ENCODE measurements at places on chromosomes 7 and 10. TPM values are rescaled to one million over a fixed set of nuclear protein-coding genes. Genes with fewer than 3 reads are reported as not detected.

The CRYGN gene
- total RNA-seq, result 1.2 TPM

The LCOR gene
- total RNA-seq, result 50.2 TPM

The ASB10 gene
- not detected for total RNA-seq

GRCh38 chr7:106029451-106029850 is 66.4 kb downstream of the CDHR3 start:
- H3K4me1 ChIP-seq, result peaks cover 53% of the 10 kb centered on the region
- no peak overlapping the region for H3K27ac ChIP-seq
- no peak overlapping the region for H3K4me3 ChIP-seq
- no peaks in the 10 kb centered on the region for H3K36me3 ChIP-seq
- no peaks in the 10 kb centered on the region for H3K27me3 ChIP-seq

DNA sequence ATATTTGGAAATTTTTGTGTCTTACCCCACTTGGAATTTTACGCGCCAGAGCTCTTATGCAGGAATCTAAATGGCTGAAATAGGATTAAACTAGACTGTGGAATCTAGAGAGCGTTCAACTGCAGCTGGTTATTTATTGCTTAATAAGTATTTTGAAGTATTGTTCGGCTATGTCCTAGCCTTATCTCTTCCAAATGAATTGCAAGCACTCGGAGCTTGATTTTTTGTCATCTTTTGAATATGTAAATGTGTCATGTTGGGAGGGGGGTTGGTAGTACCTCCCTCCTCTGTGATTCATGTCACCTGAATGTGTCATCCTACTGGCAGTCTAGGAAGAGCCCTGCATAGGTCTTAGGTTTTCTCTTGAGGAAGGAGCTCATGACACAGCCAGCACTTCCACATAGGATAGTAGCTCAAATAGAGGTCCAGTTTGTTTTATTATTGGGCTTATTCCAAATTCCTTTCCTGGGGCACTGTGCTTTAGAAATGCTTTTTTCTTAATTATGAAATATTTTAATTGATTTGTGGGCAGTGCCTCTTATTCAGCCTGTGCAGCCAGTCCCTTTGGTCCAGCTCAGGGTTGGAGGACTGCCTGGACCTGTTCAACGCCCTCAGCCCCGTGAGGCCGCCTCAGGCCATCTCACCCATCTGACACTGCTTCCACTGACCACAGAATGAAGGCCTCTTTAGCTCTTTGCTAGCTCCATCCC is 22.5 kb upstream of the TRIL start:
- no peaks in the 10 kb centered on the region for H3K4me1 ChIP-seq
- no peak overlapping the region for H3K4me3 ChIP-seq
- no peak overlapping the region for H3K27ac ChIP-seq
- peaks cover 11% of the 10 kb centered on the region for H3K27me3 ChIP-seq

GRCh38 chr7:45574669-45575500 is 717 bp downstream of the ADCY1 start:
- H3K4me3 ChIP-seq, result no peak overlapping the region
- DNase-seq, result no peak
- peaks cover 31% of the 10 kb centered on the region for H3K27me3 ChIP-seq

DNA sequence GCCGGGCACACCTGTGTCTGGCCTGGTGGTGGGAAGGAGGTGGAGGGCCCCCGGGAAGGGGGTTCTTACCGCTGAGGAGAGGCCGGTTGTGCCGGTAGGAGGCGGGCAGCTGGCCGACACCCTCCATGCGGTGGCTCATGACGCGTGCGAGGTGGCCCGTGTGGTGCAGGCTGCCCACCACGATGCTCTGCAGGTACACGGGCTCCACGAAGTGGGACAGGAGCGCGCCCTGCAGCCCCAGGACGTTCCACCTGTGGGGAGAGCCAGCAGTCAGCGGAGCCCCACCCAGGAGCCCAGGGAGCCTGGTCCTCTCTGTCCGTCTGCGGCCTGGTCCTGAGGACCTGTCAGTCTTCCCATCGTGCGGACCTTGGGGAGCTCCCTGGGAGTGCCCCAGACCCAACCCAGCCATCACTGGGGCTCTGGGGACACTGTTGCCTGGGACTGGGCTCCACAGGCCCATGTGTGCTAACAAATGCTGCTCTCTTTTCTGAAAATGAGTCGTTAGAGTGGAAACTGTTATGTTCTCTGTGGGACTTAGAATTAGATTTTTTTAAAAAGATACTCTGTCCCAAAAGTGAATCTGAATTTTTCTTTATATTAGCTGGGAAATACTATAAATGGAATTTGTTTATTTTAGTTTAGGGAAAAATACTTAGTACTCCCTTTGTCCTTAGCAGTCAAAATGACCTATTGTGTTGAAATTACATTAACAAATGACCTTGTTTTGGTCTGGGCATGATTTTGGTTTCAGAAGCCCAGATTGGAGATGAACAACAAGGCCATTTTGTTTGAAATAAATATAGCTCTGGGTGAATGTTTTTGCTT is 143.9 kb downstream of the WDR37 start:
- DNase-seq, result no peak
- no peaks in the 10 kb centered on the region for H3K36me3 ChIP-seq
- H3K27me3 ChIP-seq, result peaks cover 3% of the 10 kb centered on the region
- H3K4me1 ChIP-seq, result peaks cover under 1% of the 10 kb centered on the region
- no peak overlapping the region for H3K27ac ChIP-seq

DNA sequence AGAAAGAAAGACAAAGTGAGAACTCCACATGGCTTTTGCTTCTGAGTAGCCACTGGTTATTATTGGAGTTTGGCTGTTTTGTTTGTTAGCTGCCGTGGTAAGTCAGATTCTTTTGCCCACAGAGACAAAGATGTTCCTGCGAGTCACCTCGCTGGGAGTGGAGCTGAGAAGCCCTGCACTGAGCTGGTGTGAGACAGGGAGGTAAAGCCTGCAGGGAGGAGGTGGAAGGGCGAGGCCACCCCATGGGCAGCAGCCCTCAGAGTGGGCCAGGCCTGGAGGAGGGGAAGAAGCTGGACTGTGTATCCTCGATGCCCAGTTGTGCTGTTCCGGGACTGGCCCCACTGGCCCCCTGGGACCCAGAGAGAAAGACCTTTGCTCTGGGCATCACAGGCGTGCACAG is 14.3 kb upstream of the NOM1 start:
- H3K4me1 ChIP-seq, result no peaks in the 10 kb centered on the region
- H3K4me3 ChIP-seq, result no peak overlapping the region
- no peak overlapping the region for H3K27ac ChIP-seq

DNA sequence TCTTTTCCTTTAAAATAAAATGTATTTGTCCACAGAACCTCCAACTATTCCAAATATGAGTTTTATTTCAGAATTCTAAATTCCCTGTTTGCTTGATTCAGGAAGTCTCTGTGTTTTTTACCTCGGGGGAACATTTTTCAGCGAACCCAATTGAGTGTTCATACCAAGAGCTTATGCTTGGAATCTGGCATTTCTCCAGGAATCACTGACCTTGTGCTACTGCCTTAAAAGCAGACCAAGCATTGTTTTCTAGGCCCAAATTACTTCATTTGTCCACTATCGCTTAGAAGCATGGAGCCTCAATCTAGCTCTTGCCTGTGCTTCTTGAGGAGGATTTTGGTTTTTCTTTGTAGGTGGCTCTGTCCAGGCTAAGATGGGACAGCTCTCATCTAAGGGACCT is 59.4 kb downstream of the EBLN1 start:
- H3K36me3 ChIP-seq, result no peaks in the 10 kb centered on the region
- no peak overlapping the region for H3K27ac ChIP-seq
- no peak overlapping the region for H3K4me3 ChIP-seq
- peaks cover 3% of the 10 kb centered on the region for H3K27me3 ChIP-seq

GRCh38 chr7:351256-351655 is 61.3 kb downstream of the FOXL3 start:
- peaks cover 5% of the 10 kb centered on the region for H3K36me3 ChIP-seq
- no peak overlapping the region for H3K4me3 ChIP-seq
- H3K4me1 ChIP-seq, result peaks cover 19% of the 10 kb centered on the region
- H3K27me3 ChIP-seq, result no peaks in the 10 kb centered on the region

GRCh38 chr10:74925291-74925690 is 98.9 kb downstream of the KAT6B start:
- no peak overlapping the region for H3K4me3 ChIP-seq
- DNase-seq, result no peak
- no peaks in the 10 kb centered on the region for H3K36me3 ChIP-seq

- H3K36me3 ChIP-seq, result no peaks in the 10 kb centered on the region
- H3K4me3 ChIP-seq, result no peak overlapping the region
- H3K27ac ChIP-seq, result no peak overlapping the region
- no peak for DNase-seq
- H3K27me3 ChIP-seq, result no peaks in the 10 kb centered on the region
- no peaks in the 10 kb centered on the region for H3K4me1 ChIP-seq
Measured at GRCh38 chr7:47031786-47032535, 550.0 kb downstream of the TNS3 start.

DNA sequence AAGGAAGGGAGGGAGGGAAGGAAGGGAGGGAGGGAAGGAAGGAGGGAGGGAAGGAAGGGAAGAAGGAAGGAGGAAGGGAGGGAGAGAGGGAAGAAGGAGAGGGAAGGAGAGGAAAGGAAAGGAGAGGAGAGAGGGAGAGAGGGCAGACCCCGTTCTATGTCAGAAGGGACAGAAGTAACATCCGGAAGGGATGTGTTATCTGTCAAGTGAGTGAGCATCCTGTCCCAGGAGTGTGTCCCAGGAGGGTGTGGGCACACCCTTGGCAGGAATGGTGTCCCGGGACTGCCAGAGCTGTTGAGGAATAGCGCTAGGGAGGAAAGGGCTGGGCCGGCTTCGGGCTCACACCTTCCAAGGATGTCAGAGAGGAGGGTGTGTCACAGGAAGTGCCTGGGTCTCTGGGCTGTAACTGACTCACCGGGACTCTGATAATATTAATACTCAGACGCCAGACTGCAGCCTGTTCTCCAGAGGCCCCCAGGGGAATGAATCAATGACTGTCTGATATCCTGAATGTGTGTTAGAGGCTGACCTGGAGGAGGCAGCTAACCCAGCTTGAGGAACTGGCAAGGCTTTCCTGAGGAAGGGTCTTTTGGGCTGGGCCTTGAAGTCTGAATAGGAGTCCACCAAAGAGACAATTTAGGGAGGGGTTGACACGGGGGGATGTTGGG is 125.6 kb upstream of the TNRC18 start:
- no peaks in the 10 kb centered on the region for H3K36me3 ChIP-seq
- no peaks in the 10 kb centered on the region for H3K27me3 ChIP-seq
- peaks cover 3% of the 10 kb centered on the region for H3K4me1 ChIP-seq
- no peak overlapping the region for H3K4me3 ChIP-seq
- DNase-seq, result no peak

DNA sequence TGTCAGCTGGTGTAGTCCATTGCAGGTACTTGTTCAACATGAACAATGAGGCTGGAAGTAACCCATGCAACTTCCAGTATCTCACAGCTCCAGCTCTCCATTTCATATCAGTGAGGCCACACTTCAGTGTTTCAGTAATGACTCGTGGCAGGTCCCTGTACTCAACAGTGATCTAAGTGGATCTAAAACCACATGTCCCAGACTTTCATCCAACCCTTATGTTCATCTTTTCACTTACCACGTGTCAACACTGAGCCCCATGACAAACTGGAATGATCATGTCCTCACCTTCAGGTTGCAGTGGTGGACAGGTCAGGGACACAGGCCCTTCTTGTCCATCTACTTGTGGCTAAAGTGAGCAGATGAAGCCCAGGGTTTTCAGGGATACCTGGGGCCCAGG is 155.0 kb upstream of the GRB10 start:
- H3K27ac ChIP-seq, result no peak overlapping the region
- H3K36me3 ChIP-seq, result peaks cover 3% of the 10 kb centered on the region
- DNase-seq, result no peak
- no peak overlapping the region for H3K4me3 ChIP-seq
- H3K27me3 ChIP-seq, result peaks cover 42% of the 10 kb centered on the region
- no peaks in the 10 kb centered on the region for H3K4me1 ChIP-seq

- no peak overlapping the region for H3K27ac ChIP-seq
- H3K4me3 ChIP-seq, result no peak overlapping the region
- H3K4me1 ChIP-seq, result no peaks in the 10 kb centered on the region
- peaks cover 5% of the 10 kb centered on the region for H3K36me3 ChIP-seq
- H3K27me3 ChIP-seq, result peaks cover 23% of the 10 kb centered on the region
- DNase-seq, result no peak
Measured at GRCh38 chr10:10780746-10781145, 236.9 kb upstream of the CELF2 start.

DNA sequence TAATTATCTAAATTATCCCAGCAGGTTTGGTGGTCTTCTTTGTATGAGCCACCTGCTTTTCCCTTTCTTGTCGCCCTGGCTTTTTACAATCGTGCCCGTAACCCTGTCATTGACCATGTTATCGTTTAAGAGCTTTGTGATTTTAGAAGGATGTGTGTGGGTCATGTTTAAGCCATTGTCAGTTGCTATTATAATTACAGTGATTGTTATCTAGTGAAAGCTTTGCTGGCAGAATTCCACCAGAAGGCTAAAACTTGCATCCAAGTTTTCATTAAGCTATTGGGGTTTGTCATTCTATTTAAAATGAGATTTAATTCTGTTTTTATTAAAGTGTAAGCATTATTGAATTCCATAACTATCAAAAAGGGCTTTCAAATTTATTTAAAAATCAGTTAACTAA is 354.2 kb upstream of the TMEM229A start:
- no peaks in the 10 kb centered on the region for H3K4me1 ChIP-seq
- no peaks in the 10 kb centered on the region for H3K27me3 ChIP-seq
- H3K4me3 ChIP-seq, result no peak overlapping the region
- H3K36me3 ChIP-seq, result no peaks in the 10 kb centered on the region
- no peak overlapping the region for H3K27ac ChIP-seq

DNA sequence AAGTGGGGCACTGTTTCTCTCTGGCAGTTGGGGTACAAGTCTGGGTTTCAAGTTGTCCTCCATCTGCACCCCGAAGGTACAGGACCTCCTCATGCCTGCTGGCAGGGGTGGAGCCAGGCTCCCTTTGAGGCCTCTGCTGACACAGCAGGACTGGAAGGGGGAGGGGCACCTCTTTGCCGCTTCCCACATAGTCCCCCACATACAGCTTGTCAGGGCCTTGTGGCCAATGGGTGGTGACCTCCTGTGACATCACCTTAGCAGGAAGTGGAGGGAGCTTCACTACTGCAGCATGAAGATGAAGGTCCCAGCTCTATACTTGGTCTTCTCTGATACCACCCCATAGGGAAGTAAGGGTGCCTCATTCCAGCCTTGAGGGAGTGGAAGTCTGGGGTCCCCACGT is 167.8 kb downstream of the RAMP3 start:
- no peak overlapping the region for H3K4me3 ChIP-seq
- no peak for DNase-seq
- no peaks in the 10 kb centered on the region for H3K4me1 ChIP-seq
- peaks cover 6% of the 10 kb centered on the region for H3K27me3 ChIP-seq

DNA sequence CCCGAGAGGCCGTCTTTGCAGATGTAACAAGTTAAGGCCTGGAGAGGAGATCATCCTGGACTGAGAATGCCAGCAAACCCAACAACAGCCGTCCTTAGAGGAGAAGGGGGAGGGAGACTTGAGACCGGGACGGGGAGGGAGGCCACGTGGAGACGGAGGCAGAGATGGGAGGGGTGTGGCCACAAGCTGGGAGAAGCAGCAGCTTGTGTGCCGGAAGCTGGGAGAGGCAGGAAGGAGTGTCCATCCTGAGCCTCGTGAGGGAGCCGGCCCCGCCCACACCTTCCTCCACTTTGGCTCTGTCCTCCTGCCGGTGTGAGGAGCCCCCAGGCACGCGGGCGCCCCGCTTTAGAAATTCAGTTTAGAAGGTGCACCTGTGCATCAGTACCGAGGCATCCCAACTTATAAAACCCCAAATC is 95.7 kb downstream of the DNAJB6 start:
- peaks cover 19% of the 10 kb centered on the region for H3K4me1 ChIP-seq
- H3K27me3 ChIP-seq, result no peaks in the 10 kb centered on the region
- peak; percentile 61 for DNase-seq
- H3K4me3 ChIP-seq, result no peak overlapping the region

GRCh38 chr7:81743665-81744064 is 26.2 kb downstream of the HGF start:
- H3K27me3 ChIP-seq, result no peaks in the 10 kb centered on the region
- no peak overlapping the region for H3K4me3 ChIP-seq
- H3K4me1 ChIP-seq, result no peaks in the 10 kb centered on the region

Measured in naive thymus-derived CD8-positive, alpha-beta T cell (primary cell).